ENCODE measurements at places on chromosomes 12 and 14. TPM values are rescaled to one million over a fixed set of nuclear protein-coding genes. Genes with fewer than 3 reads are reported as not detected.

The ARF3 gene
- total RNA-seq = 162 TPM

DNA sequence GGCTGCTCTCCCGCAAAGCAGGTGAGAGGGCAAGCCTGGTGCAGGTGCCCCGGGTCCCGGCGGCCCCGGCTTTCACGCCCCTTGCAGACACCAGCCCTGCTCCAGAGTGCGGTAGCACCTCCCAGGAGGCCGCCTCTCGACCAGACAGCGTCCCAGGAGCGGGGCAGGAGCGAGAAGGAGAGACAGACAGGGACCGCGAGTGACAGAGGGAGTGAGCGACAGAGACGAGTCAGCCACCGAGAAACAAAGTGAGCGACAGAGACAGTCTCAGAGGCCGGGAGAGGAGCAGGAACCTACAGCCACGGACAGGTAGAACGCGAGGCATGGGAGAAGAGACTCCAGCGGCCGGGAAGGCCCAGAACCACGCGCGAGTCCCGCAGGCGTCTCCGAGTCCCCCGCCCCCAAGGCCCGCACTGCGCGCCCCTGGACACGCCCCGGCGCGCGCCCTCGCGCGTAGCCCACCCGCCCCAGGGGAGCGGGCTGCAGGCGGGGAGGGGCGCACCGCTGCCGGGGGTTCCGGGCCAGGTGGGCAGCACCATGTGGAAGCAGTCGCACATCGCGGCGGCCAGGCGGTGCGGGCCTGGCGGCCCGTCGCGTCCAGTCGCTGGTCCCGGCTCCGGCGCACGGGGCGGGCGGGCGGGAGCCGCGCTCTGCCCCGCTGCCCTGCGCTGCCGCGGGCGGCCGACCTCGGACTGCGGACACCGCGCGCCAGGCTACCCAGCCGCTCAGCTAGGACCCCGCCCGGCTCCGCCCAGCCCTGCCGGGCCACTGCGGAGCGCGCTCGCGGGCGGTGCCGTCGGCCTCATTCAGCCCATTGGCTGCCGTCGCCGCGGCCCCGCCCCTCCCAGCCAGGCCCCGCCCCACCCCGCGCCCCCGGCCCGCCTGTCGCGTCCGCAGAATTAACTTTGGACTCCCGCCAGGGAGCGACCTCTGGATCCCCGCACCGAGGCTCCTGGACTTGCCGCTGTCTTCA, at the start of gene AHNAK2:
AHNAK2 (minus strand) TSS at position 694 of the 973 bp plus-strand sequence; CDS start at position 557, 137 bp downstream.
- DNase-seq = peak; percentile 94

DNA sequence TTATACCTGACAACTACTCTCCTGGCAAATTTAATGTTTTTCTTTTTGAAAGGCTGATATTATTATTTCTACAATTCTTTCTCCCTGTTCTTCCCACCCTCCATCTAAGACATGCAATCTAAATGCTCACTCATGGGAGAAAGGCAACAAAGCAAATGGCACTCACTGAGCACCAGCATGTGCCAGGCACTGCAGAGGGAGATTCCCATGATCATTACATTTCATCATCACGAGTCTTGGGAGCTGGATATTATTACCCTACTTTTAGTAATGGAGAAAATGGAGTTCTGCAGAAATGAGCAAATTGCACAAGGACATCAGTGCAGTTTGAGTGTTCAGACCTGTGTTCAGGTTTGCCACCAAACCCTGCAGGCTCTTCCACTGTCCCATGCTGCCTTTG, 27.9 kb downstream of the PPM1H start:
- no peak for DNase-seq

GRCh38 chr12:124849382-124849781, 14.3 kb downstream of the SCARB1 start:
- DNase-seq = no peak

DNA sequence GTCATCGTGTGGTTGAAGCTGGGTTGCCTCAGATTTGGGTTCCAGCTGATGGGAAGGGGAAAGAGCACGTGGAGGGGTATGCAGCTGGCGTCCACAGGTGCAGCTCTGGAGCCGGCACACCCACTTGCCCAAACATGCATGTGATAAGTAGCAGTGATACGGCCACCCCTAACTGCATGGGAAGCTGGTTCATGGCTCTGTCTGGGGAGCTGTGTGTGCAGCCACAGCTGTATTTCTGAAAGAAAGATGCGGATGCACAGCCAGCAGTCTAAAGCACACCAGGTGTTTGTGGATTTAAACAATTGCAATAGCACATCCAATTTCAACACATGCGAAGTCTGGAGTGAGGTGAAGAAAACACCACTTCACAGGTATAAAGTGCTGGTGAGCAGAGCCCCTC, 181.4 kb downstream of the EFCAB11 start:
- no peak for DNase-seq

- DNase-seq = no peak
Measured at GRCh38 chr14:81550001-81550637, 16.5 kb upstream of the SEL1L start.

The COX8C gene
- total RNA-seq = not detected

- no peak for DNase-seq
Measured at GRCh38 chr12:54579258-54579657, 9.2 kb downstream of the PPP1R1A start.

The KERA gene
- not detected for total RNA-seq

DNA sequence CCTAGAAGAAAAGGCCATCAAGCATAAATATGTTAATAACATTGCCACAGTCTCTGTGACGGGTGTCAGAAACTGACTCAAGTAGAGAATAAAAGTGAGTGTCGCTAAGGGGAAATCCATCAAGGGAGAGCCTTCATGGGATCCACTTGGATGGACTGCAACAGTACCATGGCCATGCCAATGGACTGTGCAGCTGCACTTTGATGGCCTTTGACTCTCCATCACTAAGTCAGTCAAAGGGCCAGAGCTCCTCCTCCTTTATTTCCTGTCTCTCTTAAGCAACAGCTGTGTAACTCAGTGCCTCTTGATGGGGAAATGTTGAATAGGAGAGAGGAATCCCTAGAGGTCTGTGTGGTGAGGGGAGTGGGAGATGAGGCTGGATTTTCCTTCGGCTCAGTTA, 335.2 kb downstream of the BMP4 start:
- DNase-seq = no peak

- DNase-seq = no peak
Measured at GRCh38 chr12:11676052-11676451, 26.6 kb downstream of the ETV6 start.

GRCh38 chr12:32217354-32218310, 111.0 kb downstream of the BICD1 start:
- DNase-seq = no peak

- DNase-seq = no peak
Measured at GRCh38 chr14:33561488-33562175, 389.2 kb downstream of the EGLN3 start.

- no peak for DNase-seq
Measured at GRCh38 chr14:71206766-71207371, 299.6 kb downstream of the PCNX1 start.

The CDC42BPB gene
- total RNA-seq = 125 TPM

DNA sequence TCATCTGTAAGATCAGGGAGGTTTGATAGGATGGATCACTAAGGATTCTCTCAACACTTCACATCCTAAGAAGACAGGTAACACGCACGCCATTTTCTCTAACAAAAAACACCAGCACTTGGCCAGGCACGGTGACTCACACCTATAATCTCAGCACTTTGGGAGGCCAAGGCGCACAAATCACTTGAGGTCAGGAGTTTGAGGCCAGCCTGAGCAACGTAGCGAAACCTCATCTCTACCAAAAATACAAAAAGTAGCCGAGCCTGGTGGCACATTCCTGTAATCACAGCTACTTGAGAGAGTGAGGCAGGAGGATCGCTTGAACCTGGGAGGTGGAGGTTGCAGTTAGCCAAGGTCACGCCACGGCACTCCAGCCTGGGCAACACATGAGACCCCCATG, 10.5 kb upstream of the CDK2AP1 start:
- DNase-seq = no peak

GRCh38 chr12:68203460-68203875, 22.1 kb downstream of the IL26 start:
- DNase-seq = no peak

DNA sequence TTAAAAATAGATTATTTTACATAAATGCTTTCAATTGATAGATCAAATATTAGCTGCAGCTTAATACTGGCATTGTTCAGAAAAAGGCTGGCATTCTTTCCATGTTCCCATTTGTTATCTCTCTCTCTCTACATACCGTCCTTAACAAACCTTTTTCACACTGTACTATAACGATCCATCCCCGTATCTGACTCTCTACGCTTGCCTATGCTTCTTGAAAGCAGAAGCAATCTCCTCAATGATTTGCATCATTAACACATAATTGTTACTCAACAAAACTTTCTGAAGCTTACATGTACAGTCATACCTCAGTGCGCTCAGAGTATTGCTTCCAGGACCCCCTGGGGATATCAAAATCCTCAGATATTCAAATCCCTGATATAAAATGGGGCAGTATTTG, 89.7 kb downstream of the TMTC1 start:
- no peak for DNase-seq

- DNase-seq = no peak
Measured at GRCh38 chr12:105835580-105836241, 303.0 kb downstream of the NUAK1 start.

DNA sequence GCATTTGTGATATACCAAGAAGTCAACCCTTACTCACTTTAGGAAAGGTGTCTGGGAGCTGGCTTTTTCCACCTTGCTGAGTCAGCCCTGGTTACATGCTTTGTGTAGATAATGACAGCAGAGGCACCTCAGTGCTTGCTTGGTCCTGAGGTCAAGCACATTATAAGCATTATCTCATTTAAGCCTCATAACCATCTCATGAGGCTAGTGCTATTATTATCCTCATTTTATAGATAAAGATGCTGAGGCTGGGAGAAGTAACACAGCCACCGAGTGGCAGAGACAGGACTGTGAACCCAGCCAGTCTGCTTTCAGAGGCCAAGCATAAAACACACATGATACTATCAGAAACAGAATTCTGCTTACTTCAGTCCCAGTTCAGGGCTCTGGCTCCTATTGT, 29.4 kb downstream of the MAX start:
- no peak for DNase-seq

DNA sequence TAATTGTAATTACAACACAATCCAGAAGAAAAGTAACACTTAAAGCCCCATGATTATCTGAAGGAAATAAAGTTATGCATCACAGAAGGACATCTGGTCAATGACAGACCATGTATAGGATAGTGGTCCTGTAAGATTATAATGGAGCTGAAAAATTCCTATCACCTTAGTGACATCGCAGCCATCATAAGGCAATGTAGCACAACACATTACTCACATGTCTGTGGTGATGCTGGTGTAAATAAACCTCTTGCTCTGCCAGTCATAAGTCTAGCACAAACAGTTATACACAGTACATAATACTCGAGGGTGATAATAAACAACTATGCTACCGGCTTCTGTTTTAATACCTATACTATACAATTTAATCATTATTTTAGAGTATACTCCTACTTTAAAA, 11.2 kb downstream of the ATG2B start:
- DNase-seq = no peak

DNA sequence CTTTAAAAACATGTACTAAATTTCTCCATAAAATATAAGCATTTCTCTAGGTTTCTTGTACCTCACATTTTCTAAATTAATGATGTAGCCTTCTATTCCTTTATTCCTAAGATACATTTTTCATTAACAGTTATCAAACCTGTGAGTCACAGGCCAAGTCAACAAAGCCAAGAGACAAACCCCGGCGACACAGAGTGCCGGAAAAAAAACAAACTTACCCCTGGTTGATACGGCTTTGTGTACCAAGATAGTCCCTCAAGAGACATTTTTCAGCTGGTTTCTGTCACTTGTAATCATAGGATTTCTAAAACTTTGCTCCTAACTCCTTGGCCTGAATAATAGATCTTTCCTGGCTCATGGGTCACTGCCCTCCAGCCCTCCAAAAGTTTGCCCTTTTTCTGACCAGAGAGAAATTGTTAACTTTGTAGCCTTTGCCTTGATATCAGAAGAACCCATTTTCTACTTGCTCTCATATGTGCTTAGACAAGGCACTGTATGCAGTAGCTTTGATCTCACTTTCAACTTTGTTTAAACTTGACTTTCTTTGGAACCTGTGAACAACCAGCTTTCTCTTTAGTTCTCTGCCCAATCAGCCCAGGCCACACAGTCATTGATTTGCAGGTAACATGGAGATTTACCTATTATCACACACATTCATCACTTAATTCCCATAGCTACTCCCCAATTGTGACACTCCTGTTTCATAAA, 172.2 kb downstream of the PRKD1 start:
- DNase-seq = no peak

The FIGNL2 gene
- 107 TPM for total RNA-seq

The VAMP1 gene
- 14.0 TPM for total RNA-seq

The CLEC4D gene
- not detected for total RNA-seq

The ARMH4 gene
- 57.1 TPM for total RNA-seq

The HOXC12 gene
- not detected for total RNA-seq

GRCh38 chr14:56417173-56417572, 162.4 kb upstream of the TMEM260 start:
- DNase-seq = no peak

GRCh38 chr12:51011955-51012354, 14.2 kb downstream of the SLC11A2 start:
- DNase-seq = peak; percentile 23

DNA sequence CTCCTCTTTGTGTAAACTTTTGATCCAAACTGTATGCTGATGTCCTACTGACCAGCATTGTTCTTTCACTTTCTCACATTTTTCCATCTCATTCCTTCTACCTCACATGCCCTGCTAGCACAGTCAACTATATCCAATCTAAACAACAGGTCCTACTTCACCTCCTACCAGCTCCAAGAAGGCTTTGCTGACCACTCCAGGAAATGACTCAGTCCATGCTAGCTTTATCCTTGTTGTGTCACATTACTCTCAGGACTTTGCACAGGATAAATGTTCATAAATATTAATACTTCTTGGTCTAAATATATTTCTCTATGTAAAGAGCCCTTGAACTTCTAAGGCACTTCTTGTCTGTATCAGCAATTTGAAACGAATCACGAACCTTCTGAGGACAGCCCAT, 64.9 kb upstream of the PCED1B start:
- no peak for DNase-seq

DNA sequence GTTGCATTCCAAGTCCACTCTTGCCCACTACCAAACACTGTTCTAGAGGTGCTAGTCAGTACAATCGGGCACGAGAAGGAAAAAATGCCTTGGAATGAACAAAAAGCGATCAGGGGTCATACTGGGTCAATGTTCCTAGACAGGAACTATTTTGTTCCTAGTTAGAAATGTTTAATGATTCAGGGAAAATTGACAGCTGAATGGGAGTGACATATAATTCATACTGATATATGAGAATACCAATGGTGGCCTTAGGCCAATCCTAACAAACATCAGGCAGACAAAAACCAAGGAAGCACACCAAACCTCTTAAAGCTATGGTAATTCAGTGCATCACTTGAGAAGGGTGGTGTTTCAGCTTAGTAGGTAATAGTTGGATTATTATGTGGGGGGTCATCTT, 51.1 kb downstream of the ANAPC7 start:
- no peak for DNase-seq

The LGR5 gene
- 3.1 TPM for total RNA-seq

DNA sequence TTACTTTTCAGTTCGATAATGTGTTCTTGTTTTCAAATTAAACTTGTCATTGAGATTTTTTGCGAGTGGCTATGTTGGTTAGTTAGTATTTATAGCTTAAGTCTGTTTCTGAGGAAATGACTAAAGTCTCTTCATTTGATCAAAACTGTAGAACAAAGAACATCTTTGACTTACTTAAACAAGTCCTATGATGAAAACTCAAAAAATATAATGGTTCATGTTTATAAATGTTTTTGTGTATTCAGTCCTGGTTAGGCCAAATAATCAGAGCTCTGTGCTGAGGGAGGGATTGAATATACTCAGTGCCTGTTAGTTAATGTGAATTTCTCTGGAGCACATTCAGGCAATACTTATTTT, 51.7 kb downstream of the PPFIBP1 start:
- DNase-seq = no peak

- no peak for DNase-seq
Measured at GRCh38 chr12:19302100-19302640, 137.1 kb upstream of the AEBP2 start.

Data from glutamatergic neuron (in vitro differentiated cells).